Suprapubic skin (tissue), 4 donors: ENCODE measurements at places on chromosomes 6 and 20.

- DNase-seq = no peak
Observed at GRCh38 chr6:81557811-81558210, 194.7 kb downstream of the TENT5A start.

GRCh38 chr6:84768442-84769174, 4.2 kb upstream of the TBX18 start:
- no peak for DNase-seq

DNA sequence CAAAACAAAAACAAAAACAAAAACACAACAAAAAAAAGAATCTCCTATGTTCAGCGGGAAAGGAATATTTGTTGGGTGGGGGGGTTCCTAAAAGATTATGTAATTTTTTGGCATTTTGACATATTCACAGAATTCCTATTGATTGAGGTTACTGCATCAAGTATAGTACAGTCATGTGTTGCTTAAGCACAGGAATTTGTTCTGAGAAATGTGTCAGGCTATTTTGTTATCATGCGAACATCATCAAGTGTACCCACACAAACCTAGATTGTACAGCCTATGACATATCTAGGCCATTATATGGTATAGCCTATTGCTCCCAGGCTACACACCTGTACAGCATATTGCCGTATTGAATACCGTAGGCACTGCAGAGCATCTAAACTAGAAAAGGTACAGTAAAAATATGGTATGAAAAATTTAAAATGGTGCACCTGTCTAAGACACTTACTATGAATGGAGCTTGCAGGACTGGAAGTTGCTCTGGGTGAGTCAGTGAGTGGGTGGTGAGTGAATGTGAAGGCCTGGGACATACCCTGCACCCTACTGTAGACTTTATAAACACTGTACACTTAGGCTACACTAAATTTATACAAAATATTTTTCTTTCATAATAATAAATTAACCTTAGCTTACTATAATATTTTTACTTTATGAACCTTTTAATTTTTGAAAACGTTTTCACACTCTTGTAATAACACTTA, 110.6 kb downstream of the CDKAL1 start:
- DNase-seq = no peak

- no peak for DNase-seq
Observed at GRCh38 chr6:21049148-21049547, 514.9 kb downstream of the CDKAL1 start.

DNA sequence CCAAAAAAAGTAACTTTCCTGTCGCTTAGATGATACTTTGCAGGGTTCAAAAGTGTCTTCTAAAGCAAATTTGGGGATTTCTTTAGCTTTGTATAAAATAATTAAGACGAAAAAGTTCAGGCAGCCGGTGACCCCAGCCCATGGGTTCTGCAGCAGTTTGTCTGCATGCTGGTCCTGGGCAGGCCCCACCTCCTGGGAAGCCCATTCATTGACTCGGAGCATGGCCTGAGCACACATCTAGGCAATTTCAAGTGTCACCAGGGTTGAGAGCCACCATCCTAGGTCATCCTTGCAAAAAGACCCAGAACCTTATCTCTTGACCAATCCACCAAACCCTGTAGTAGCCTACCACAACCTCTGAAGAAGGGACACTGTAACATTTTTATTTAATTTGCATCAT, 20.6 kb downstream of the BFSP1 start:
- DNase-seq = no peak

DNA sequence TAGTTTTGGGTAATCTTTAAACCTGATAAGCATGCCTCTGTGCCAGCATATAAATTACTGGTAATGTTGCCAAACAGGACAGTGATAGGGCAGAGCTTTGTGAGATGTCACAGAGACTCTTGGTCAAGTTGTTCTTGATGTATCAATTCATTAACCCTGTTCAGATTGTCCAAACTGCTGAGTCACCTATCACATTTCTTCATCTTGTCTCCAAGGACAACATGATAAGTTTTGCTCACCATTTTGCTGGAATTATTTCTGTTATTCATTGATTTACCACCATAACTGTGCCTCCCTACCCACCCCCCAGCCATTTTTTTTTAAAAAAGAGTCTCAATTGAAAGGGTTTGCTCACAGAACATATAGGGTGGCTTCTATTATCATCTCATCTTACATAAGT, 19.5 kb upstream of the GMNN start:
- no peak for DNase-seq

DNA sequence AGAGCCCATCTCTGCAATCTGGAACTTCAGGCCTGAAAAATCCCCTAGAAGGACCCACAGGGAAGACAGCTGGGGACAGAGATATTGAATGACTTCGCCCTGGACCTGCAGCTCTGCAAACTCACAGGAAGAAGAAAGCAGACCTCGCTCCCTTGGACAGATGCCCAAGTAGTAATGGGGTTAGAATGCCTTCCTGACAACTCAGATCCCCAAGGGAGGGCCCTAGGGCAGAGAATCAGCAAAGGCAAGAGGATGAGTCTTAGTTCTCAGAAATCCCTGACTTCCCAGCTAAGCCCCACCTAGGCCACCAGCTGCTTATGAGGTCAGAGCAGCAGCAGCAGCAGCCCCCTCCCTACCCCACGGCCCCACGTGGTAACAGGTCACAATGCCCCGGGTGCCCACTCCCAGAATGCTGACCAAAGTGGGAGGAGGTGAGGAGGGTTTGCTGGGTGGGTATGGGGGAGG, at the start of gene C20orf141:
TSS of gene C20orf141 (plus strand) at position 401 of the 465 bp plus-strand sequence. CDS start 198 bp downstream, outside the sequence.
- no peak for DNase-seq

GRCh38 chr6:25053875-25054371, 118.2 kb upstream of the RIPOR2 start:
- DNase-seq = no peak

DNA sequence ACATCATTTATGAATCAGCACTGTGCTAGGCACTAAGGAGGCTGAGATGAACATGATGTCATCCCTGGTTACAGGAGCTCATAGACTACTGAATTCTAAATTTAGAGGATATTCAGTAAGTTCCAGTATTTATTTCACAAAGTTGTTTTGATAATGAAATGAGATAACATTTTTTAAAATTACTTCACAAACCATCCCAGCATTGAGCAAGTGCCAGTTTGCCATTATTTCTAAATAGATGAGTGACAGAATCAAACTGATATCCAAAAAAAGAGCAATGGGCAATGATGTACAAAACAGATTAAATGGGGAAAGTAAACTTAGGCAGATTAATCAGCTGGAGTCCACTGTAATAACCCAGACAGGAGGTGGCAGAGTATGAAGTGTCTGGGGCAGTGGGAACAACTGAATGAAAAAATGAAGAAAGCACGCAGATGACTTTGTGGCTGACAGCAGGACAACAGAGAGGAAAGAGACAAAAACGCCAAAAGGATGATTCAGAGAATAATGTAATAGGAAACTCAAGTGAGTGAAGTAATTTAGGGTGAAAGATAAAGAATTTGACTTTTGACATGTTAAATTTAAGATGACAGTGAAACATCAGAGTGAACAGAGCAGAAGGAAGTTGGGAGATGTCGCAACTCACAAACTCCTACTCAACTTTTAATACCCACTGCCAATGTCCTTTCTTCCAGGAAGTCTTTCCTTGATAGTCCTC, 70.2 kb downstream of the RCAN2 start:
- no peak for DNase-seq

- DNase-seq = no peak
Observed at GRCh38 chr6:125951323-125951722, 5.2 kb upstream of the HINT3 start.

DNA sequence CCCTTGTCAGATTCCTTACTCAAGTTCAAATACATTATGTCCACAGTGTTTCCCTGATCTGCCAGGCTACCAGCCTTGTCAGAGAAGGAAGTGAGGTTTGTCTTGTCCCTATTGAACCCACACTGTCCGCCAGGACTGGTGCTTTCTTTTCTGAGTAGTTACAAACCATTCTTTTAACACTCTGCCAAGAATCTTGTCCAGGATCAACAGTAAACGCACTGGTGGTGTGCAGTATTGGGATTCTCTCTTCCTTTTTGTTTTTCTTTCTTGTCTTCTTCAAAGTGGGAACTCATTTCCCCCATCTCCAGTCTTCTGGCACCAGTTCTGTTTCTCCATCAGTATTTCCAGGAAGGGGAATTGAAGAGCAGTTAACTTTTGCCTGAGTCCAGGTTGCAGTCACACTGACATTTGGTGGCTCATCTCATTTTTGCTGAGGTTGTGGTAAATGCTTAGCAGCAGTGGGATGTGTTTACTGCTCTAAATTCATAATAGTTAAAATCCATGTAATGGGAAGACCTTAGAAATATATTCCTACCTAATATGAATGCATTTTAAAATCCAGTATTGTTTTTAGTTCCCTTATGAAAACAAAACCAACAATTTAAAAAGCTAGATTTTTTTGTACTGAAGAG, 295.3 kb downstream of the PRL start:
- DNase-seq = no peak

DNA sequence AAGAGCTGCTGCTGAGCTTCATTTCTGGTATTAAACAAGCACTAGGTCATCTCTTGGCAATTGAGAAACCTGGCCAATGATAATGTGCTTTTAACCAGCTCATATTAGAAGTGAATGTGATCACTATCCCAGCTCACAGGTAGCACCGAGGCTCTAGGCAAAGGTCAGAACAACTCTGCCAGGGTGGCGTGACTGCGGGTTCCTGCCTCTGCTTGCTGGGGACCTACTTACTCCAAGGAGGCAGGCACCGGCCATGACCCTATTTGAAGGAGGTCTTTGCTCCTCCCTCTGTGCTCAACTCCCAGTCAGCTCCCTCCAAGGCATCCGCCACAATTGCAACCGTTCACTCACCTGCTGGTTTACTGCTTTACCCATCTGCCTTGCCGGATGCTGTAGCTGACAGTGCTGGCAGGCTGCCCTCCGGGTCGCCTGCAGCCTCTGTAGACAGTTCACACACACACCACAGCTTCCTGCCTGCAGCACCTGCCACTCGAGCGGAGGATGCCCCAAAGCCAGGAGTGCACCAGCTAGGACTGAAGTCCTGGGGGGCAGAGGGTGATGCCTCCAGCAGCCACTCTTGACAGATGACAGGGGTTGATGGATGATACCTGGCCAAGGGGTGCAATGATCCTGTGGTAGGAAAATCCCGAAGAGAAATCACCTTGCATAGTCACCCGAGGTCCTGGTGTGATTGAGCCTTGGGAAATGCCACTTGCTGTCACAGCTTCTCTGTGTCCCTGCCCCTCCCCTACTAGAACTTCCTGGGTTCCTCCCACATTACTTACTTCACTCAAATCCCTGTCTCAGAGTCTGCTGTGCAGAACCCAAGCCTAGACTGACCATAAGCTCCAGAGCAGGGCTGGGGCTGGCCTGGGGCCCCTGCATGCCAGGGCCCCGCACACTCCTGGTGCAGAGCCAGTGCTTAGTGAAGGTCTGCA, 8.8 kb upstream of the VSX1 start:
- DNase-seq = no peak

DNA sequence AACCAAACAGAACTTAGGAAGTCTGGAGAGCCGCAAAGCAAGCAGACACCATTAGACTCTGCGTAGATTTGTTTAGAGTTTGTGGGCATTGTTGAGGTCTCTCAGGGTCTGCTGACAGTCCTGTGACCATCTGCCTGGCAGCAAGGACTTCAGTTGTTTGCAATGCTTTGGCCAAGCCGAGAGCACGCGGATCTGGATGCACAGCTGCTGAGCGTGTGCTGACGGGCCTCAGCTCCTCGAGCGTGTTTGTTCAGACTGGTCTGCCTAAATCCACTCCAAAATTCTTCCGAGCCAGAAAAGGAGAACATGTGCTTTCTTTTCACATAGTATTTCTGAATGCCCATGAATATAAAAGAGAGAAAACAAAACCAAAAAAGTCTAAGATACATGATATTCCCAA, 159.0 kb downstream of the ZNF217 start:
- DNase-seq = no peak

DNA sequence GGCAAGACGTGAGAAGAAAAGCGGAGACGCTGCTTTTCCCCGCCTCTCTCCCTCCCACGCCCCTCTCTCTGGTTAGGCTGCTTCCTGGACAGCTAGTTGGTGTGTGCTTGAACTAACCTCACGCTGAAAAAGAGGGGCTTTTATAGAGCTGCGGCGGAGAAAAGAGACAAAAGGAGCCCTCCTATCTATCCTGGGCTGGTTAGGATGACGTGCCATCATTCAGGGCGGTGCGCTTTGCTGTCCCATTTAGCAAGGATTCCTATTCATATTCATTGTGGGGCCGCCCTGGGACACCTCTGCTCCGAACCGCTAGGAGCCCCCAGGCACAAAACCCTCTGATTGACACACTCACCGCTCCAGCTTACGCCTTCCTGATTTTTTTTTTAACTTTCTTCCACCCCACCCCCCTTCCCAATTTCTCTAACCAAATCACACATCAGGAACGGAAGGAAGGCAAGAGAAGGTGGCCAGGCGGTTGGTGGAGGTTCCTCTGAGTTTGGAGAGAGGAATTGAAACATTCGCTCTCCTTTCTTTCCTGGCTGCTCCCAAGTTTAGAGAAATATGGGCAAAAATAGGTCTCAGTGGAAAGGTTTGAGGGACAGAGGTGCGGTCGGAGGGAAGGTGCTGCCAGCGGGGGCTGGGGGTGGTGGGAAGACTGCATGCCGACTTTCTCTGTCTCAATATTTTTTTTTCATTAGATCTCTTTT, at the start of gene OLIG3:
TSS of gene OLIG3 (minus strand) at position 114 of the 707 bp plus-strand sequence. CDS start 224 bp downstream, outside the sequence.
- no peak for DNase-seq

DNA sequence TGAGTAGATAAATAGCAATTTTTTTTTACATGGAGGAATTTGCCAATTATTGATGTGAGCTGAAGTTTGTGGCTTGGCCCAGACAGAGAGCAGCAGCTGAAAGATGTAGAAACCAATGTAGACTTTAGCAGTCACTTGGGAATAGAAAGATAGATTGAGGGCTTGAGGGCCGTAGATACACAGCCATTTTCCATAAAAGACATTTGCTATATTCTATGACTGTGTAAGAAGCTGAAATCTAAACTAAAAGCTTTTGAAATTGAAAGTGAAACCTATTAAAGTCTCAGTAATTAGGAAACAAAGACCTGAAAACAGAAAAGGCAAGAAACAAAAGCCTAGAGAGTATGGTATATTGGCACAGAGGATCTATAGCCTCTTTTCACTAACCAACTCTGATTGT, 332.7 kb downstream of the CENPW start:
- DNase-seq = no peak

DNA sequence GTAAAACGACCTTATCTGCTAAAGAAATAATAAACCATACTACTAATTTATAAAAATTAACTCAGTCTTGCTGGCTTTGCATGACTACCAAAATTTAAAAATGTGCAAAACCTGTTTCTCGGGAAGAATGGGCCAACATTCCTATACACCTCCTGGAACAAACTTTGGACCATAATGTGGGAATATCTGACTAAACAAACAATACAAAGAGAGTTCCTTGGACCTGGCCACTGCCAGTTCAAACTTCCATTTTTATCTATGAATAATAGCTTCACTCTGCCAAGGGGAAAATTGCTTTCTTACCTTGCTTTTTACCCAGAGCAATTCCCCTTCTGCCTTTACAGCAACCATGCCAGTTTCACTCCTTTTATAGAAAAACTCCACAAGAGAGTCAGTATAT, 38.7 kb upstream of the POU5F1 start:
- no peak for DNase-seq

- DNase-seq = no peak
Observed at GRCh38 chr6:33329058-33329457, 11.5 kb upstream of the ZBTB22 start.

DNA sequence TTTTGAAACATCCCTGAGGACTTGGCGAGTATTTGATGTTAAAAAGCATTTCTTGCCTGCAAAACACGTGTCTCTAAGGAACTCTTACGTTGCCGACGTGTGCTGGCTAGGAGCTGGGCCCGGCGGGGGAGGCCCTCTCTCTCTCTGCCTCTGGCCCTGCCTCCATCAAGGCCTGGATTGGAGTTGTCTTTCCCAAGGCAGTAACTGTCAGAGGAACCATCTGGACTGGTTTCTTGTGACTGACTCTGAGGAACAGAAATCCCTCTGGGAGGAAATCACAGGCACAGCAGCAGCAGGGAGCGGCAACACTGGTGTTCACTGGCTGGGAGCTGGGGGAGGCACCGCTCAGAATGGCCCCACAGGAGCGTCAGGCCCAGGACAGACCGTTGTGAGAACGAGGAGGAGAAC, 244.2 kb downstream of the NRN1 start:
- no peak for DNase-seq
